ENCODE measurements at places on chromosomes 11 and 22. TPM values are rescaled to one million over a fixed set of nuclear protein-coding genes. Genes with fewer than 3 reads are reported as not detected.

The MS4A15 gene
- total RNA-seq: not detected

DNA sequence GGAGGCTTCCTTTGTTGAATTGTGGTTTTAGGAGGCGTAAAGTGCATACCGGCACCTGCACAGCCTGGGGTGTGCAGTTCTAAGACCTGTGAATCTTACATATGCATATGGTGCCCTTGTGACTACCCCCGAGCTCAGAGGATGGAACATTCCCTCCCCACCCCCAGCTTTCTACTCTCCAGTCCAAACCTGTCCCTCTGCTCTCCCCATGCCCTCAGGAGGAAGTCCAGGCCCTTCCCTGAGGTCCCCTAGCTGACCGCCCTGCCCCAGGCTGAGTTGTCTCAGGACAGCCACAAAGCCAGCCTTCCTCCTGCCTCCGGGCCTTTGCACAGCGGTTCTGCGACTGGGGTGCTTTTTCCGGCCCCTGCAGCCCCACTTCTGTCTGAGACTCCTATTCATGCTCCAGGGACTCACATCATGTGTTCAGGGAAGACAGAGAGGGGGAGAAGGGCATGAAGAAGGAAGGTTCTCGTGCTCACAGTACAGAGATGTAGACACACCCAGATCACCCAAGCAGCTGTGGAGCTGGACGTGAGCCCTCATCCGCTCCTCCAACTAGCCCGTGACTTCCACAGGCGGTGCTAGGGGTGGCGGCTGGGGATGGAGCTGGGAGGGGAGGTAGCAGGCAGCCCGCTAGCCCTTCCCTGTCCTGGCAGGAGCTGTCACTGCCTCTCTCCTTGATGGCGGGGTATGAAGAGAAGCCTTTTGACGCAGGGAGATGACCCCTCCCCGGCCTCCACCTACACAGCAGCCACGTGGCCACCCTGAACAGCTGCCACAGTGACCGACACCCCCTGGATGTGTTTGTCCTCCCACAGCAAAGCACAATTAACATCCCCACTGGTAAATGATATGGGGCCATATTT, 50.8 kb downstream of the FLRT1 start:
- peak; percentile 71 for DNase-seq

DNA sequence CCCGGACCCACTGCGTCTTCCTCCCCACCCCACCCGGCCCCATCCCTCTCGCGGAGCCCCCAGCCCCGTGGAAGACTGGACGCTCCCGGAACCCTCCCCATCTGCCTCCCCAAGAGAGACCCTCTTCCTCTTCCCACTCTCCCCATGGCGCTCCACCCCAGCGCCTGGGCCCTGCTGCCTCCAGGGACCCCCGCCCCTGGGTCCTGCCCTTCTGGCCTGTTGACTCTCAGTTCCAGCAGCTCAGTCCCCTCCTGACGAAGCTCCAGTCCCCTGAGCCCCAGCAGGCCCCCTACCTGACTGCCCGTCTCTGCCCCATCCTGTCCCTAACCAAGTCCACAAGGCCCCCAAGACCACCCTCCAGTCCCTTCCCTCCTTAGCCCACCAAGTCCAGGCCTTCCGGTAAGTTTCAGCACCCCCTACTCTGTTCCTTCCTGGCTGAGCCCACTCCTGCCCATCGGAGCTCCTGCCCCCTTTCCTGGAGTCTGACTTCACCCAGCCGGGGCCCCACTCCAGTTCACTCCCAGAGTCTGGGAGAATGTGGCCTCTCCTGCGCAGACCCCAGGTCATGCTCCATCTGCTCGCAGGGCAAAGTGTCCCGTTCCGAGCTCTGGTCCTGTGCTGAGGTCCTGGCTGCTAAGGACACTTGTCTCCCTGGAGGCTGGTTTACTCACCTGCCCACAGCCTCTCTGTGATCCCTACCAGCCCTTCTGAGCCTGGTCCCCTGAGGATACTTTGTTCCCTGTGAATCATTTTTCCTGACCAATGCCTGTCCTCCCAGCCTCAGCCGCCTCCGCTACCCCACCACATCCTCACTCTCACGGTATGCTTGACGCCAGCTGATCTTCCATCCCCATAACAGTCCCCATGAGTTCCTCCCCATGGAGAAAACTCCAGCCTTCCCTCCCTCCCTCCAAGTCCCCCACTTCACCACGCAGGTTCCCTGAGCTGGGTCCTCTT, 722 bp downstream of the IFITM10 start:
- no peak for DNase-seq

DNA sequence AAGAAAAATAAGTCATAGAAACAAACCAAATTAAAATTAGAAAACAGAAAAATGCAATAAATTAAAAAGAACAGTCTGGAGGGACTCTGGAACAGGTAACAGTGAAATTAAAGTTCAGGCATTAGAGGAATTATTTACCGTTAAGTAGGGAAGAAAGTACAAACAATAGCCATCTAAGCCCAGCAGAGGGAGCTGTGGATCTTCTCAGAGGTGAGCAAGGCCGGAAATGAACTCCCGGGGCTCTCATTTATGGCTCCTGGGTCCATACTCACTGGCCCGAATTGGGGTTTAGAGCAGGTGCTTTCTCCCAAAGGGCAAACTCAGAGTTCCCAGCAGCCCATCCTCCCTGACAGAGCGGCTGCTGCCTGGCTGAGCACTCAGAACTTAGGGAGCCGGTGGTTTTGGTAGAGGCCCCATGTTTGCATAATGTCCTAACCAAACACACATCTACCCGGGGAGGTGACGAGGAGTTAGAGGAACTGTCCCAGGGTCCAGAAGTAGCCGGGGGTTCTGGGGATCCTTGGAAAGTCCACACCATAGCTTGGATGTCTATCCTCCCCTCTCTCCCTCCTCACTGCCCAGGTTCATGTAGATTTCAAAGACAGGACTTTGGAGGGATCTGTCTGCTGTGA, 87.8 kb upstream of the VPREB1 start:
- peak; percentile 66 for DNase-seq

GRCh38 chr11:87299041-87299481, 261.3 kb downstream of the TMEM135 start:
- DNase-seq: no peak

DNA sequence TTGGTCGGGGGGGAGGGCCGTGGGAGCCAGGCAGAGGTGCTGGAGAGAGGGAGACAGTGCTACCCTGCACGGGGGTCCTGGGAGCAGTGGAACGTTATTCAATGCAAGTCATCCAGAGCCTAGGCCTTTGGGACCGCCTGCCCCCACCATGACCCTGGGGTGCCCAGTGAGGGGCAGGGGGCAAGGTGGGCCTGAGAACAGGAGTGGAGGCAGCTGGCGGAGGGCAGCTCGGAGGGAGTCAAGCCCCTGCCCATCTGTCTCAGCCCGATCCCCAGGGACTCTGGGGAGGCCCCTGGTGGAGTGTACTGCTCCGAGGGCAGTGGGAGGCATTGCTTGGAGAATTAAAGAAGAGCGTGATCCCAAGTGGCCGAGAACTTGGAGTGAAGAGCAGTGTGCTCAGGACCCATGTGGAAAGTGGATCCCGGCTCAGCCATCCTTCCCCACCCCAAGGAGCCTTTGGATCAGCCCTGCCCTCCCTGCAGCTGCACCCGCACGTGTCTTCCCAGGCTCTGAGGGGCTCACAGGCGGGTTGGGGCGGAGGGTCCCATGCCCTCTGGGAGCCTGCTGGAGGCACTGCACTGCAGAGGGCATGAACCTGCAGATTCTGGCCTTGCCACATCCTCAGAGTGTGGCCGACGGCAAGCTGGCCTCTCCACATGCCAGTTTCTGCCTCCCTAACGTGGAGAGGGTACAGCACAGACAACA, 34.0 kb upstream of the SMIM38 start:
- no peak for DNase-seq

The E2F8 gene
- total RNA-seq: 0.32 TPM

- no peak for DNase-seq
Observed at GRCh38 chr11:120061036-120061760, 76.7 kb downstream of the TRIM29 start.
